Activated CD8-positive, alpha-beta memory T cell treated with anti-CD3 and anti-CD28 coated beads for 48 hours (primary cell): ENCODE measurements at places on chromosomes 3 and 15.

DNA sequence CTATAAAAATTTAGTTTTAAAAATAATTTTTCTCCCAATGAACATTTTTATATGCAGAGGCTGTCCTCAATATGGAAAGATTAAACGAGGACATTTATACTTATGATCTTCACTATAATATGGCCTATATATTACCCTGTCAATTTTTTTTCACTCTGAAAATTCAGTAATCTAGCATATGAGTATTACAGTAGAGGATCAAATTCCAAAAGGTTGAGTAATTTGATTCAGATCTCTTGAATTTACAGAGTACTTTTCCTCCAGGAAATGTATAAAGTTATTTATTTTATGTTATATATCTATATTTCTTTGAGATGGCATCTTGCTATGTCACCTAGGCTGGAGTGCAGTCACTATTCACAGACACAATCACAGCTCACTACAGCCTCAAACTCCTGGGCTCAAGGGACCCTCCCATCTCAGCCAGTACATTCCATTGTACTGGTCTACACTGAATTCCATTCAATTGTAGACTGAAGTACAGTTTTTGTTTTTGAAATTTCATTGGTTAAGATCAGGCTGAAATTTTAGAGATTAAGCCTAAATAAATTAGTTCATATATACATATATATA lies 16.3 kb upstream of the TRPM7 start:
- DNase-seq: no peak

DNA sequence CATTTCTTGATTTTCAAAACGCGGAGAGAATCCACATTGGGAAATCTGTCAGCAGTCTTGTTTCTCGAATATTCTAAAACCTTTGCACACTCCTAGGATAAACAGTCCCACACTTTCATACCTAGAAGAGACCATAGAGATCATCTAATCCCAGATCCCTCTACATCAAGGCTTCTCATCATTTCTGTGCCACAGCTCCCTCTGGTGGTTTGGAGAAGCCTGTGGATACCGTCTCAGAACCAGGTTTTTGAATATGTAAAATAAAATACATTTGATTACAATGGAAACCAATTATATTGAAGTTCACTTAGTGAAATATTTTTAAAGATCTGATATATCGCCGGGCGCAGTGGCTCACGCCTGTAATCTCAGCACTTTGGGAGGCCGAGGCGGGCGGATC lies 211.9 kb upstream of the GOLGA6L4 start:
- DNase-seq: no peak

- no peak for DNase-seq
Observed at GRCh38 chr3:132268956-132269355, 48.3 kb upstream of the ACP3 start.

DNA sequence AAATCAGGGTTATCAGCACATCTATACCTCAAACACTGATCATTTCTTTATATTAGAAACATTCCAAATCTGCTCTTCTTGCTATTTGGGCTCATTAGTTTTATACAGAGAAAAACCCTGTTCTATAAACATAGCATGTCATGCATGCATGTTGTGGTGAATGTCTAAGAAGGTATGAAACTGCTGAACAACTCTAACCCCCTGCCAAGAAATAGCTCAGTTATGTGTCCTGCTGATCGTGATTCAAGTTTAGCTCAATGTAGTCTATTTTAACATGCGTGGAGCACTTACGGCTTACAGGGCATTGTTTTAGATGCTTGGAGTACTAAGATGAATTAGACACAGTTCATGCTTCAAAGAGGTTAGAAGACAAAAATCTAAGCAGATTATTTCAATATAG lies 35.8 kb downstream of the MYH15 start:
- no peak for DNase-seq

DNA sequence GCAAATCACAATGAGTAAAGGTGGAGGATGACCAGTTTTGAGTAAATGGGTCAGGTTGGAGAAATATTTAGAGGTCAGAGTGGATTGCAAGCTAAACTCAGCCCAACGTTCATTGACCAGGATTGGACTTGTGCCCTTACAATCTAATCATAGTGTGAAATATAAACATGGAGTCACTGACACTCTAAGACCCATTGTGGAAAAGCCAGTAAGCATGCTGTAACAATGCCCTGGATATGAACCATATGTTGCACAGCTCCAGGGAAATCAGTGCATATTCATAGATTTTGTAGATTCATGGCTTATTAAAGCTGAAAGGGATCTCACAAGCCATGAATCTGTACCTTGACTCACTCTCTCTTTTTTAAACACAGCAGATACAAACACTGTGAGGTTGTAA lies 660.2 kb upstream of the LMCD1 start:
- DNase-seq: no peak

DNA sequence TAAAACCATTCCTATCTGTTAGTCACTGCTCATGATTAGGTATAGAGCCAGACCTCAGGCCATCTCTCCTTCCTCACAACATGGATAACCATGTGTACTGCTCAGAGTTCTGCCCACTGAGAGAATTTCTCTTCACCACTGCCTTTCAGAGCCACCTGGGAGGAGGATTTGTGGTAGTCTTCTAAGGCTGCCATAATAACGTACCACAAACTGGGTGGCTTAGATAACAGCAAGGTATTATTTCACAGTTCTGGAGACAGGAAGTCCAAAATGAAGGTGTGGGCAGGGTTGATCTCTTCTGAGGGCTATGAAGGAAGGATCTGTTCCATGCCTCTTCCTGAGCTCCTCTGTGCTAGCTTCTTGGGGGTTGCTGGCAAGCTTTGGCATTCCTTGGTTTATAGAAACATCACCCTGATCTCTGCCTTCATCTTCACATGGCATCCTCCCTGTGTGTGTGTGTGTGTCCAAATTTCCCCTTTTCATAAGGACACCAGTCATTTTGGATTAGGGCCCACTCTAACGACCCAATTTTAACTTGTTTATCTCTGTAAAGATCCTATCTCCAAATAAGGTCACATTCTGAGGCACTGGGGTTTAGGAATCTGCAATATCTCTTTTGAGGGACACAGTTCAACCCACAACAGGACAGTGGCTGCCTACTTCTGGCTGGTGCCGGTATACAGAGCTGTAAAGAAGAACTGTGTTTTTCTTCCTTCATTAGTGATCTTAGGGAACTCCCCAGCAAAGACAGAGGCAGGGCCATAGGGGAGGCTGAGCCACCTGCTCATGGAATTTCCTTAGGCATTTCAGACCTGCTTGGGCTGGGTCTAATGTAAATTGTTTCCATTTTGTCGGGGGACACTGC lies 42.1 kb upstream of the NOX5 start:
- DNase-seq: no peak

- no peak for DNase-seq
Observed at GRCh38 chr3:149494022-149494758, 19.7 kb downstream of the TM4SF4 start.

DNA sequence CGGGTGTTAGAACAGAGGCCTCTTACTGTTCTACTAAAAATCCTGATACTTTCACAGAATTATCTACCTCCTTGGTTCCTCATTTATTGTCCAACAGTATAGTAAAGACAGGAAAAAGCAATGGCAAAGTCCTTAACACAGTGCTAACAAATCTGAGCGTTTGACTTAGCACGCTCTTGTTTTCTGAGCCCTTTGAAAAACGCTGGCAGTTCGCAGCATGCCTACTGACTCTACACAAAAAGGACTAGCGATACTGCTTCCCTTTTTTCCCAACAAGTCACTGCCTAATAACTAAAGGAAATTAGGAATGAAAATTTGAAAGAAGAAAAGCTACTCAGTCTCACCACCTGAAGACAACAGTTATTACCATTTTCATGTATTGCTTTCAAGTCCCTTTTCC lies 34.8 kb upstream of the CEMIP start:
- DNase-seq: no peak

GRCh38 chr3:126117212-126117611 lies 33.3 kb upstream of the SLC41A3 start:
- no peak for DNase-seq

- no peak for DNase-seq
Observed at GRCh38 chr3:31728403-31728802, 195.7 kb downstream of the STT3B start.

DNA sequence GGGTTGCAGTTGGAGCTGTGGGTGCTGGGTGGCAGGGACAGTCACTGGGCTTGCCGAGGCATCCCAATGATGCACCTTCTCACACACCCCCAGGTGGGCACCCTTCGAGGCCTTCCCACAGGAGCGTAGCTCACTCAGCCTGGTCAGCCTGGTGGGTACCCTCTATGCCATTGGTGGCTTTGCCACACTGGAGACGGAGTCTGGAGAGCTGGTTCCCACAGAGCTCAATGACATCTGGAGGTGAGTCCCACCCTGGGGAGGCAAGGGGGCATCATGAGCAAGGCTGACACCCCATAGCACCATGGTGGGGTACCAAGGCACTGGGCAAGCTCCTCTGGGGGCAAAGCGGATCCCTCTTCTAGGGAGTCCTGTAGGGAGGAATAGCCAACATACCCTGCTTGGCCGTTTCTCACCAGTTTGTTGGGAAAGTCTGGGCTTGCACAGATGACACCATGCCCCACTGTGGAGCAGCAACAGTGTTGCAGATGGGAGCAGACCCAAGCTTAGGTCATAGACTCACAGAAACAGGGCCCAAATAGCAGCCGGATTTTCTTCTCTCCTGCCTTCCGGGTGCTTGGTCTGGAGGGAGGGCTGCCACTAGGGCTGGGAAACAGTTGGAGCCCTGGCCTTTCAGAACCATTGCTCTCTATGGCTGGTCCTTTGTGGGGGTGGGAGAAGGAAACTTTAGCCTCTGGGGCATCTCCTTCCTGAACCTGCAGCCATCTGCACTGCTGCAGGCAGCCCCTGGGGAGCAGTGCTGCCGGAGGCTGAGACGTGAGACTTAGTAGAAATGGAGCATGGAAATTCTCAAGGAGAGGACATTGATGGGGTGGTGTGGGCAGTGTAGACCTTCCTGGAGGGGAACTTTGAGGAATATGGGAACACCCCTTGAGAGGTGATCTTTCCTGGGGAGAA lies 5.7 kb downstream of the KLHL40 start:
- no peak for DNase-seq

- no peak for DNase-seq
Observed at GRCh38 chr15:70045045-70045444, 52.7 kb downstream of the TLE3 start.

DNA sequence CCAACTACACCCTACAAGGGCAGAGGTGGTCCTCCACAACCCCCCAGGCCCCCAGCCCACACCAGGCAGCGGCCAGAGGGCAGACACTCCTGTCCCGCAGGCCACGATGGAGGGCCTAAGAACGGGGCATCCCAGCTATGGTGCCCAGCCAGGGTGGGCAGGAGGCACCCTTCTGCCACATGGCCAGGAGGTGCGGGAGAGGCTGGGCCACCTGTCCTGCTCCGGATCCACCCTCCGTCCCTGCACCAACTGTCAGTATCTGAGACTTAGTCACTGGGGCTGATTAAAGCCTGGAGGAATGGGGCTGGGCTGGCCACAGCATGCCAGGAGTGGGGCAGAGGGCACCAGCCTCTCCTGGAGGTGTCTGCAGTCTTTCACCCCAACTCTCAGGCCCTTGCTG lies 37.9 kb downstream of the TNK2 start:
- DNase-seq: no peak

DNA sequence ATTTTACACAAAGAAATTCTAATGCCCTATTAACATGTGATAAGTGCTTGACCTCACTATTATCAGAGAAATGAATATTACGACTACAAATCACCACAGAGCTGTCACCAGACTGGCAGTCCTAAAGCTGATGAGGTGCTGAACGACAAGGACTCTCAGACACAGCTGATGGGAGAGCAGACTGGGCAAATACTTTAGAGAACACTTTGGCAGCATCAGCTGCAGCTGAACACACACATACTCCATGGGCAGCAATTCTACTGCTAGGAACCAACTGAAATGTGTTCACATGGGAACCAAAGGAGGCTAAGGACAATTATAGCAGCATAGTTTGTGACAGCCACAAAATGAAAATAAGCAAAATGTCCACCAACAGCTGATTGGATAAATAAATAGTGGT lies 45.5 kb downstream of the SUSD5 start:
- DNase-seq: no peak

- DNase-seq: no peak
Observed at GRCh38 chr3:139340784-139341183, 3.0 kb upstream of the MRPS22 start.

DNA sequence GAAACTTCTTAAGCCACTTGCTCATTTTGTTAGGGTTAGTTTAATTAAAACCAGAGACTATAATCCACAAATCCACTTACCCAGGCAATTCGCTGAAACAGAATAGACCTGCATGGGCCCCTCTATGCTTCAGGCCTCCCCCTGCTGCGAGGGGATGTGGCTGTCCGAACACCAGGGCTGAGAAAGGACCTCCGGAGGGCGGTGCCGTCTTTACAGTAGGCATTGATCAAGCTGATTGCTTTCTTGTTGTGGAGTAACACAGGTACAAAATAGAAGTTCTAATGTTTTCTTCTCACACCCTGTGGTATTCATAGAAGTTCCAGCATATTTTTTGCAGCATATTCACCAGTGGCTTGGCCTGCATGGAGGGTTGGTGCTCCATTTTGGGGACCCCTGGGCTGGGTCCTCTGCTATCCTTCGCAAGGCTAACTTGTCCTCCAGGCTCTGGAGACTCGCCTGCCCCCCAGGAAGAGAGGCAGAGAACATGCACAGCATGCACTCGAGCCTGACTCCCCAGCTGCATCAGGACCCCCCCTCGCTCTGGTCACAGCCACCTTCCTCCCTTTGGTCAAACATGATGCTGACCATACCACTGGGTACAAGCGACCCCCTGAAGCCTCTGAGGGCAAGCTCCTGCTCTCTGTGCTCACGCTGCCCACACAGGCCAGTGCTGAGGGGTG lies 55.3 kb downstream of the TPRA1 start:
- DNase-seq: no peak

DNA sequence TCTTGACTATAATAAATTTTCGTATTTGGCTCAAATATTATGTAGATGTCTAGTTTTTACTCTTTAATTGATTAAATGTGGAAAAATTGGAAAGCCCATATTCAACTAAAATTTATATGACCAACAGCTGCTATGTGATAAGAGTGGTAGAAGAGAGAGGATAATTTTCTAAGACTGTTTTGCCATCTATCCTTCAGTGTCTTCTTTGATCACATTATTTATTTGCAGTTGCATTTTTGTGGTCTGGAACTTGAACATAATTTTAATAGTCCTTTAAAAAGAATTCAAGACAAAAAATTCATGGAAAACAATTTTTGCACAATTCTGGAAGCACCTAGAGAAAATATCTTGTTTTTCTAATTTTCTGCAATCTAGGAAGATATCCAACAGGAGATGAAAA lies 213.3 kb upstream of the THBS1 start:
- DNase-seq: no peak

- DNase-seq: no peak
Observed at GRCh38 chr3:155194973-155195957, 98.2 kb downstream of the STRIT1 start.

- DNase-seq: no peak
Observed at GRCh38 chr15:41797201-41797944, 23.1 kb downstream of the MAPKBP1 start.
